ENCODE measurements at places on chromosomes 5 and 9.

- DNase-seq: no peak
Observed at GRCh38 chr5:96961053-96961452, 25.2 kb downstream of the LNPEP start.

DNA sequence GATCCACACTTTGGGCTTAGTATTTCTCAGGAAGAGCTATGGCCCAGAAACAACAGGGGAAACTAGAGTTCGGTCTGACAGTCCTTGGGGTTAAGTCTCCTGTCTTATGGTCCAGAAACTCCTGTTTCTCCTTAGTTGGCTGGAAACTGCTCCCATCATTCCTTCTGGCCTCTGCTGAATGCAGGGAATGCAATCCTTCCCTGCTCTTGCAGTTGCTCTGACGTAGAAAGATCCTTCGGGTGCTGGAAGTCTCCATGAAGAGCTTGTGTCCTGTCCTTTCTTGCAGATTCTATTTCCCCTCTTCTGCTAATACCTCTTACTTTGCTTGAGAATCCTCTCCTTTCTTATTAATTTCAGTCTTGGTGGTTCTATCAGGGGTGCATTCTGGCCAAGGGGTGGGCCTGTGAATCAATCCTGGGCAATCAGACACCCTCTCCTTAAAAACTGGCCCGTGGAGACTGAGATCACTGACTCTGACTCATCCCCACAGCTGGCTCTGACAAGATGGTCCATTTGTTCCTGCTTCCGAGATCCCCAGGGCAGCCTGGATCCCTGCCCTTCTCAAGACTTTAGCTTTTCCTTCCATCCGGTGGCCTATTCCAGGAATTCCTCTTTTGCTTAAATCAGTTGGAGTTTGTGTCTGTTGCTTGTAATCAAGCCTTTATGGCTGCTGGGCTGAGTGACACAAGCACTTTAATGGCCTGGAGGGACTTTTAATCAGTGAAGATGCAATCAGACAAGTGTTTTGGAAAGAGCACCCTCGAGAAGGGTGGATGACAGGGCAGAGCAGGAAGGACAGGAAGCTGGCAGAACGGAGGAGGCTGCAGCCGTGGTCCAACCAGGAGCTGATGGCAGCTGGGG lies 23.7 kb downstream of the PTGS1 start:
- no peak for DNase-seq

- peak; percentile 14 for DNase-seq
Observed at GRCh38 chr5:127564002-127564769, 46.7 kb downstream of the PRRC1 start.

GRCh38 chr5:174827558-174827957 lies 103.2 kb downstream of the MSX2 start:
- DNase-seq: no peak

- DNase-seq: no peak
Observed at GRCh38 chr9:86605303-86605702, 251.1 kb upstream of the TUT7 start.

DNA sequence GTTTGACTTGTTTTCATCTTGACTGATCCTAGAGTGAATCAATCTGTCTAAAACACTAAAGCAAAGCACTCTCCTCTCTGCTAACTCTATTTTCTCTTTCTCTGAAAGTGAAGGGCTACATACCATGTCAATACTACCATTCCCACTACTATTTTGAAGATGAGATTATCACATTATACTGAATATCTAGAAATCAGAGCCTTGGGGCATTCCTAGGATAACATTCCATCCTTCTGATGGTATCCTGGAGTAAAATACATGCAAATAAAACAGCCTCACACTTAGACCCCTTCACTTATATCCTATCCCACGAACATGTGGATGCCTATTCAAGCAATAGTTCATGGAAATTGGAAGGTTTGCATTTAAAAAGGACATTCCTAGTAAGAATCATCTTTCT lies 309.3 kb upstream of the ACTBL2 start:
- DNase-seq: no peak
